ENCODE measurements at places on chromosomes 7 and 10.

DNA sequence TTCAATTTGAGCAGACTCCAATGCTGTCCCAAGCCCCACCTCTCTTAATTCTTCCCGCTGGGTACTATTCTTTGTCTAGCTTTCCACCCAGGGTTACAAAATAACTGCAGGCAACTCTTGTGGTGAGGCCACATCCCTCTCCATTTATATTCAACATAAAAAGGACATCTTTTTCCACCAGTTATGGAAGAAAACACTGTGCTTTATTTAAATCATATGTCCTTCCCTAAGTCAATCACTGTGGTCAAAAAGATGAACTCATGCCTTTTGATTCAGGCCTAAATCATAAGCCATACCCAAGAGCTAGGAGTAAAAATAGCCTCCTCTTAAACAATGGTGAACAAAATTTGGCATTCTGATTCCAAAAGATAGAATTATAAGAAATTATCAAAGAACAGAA, 386.0 kb downstream of the SEMA3D start:
- no peak for DNase-seq

GRCh38 chr7:124943472-124943871, 13.8 kb upstream of the POT1 start:
- DNase-seq: peak; percentile 25

GRCh38 chr10:7388602-7389001, 22.2 kb downstream of the SFMBT2 start:
- DNase-seq: no peak

DNA sequence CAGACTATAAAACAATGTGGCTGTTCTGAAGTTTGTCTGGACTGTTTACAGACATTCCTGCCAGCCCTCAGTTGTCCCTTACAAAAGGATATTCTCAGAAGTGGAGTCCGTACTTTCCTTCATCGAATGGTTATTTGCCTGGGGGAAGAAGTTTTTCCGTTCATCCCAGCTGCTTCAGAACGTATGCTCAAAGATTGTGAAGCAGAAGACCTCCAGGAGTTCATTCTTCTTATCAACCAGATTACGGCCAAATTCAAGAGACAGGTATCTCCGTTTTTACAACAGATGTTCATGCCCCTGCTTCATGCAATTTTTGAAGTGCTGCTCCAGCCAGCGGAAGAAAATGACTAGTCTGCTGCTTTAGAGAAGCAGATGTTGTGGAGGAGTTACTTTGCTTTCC, 174.3 kb upstream of the NUPR2 start:
- no peak for DNase-seq

- peak; percentile 56 for DNase-seq
Observed at GRCh38 chr10:29392376-29393021, 103.6 kb downstream of the LYZL1 start.

GRCh38 chr7:260441-261281, 29.3 kb upstream of the FOXL3 start:
- no peak for DNase-seq

- DNase-seq: peak; percentile 97
Observed at GRCh38 chr10:72319416-72320254, 35.1 kb downstream of the DNAJB12 start.

DNA sequence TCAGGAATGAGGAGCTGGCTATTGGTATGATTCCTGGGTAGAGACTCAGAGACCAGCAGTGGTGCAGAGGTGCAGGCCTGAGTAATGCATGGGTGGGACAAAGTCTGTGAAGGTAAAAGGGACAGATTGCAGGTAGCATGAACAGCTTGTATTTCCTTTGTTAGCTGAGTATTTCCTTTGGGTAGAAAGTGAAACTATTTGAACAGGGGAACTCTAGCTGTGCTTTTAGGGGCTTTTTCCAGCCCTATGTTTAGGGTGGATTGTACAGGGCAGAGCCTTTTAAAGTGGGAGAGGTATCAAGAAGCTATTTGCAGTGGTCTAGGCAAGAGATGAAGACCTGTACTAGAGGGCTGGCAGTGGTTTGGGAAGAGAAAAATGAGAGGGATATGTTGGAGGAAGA, 739.9 kb downstream of the REEP3 start:
- no peak for DNase-seq
